ENCODE measurements at places on chromosomes 6 and 20.

DNA sequence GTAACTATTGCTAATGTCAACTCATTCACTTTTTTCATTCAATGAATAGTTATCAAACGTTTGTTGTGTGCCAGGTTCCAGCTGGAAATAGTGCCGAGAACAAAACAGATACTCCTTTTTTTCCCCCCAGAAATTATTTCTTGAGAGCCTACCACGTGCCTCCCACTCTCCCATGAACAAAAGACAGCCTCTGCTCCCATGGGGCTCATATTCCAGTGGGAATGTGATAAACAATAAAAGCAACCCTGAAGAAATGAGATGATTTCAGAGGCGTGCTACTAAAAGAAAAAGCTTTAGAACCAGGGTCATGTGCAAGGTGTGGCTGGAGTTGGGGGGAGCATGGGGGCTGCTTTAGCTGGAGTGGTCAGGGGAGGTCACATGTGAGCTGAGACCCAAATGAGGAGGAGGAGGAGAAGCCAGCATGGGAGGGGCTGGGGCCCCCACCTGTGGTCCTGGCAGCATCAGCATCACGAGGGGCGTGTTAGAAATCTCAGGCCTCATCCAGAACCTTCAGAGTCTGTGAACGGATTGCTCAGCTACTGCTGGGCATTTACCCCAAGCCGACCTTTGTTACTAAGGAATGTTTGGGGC is 157.4 kb downstream of the EYA2 start:
- DNase-seq = no peak

- DNase-seq = no peak
Measured at GRCh38 chr6:119845161-119845560, 495.6 kb upstream of the MAN1A1 start.

GRCh38 chr20:2729251-2729713 is 36.7 kb downstream of the EBF4 start:
- DNase-seq = peak; percentile 24

DNA sequence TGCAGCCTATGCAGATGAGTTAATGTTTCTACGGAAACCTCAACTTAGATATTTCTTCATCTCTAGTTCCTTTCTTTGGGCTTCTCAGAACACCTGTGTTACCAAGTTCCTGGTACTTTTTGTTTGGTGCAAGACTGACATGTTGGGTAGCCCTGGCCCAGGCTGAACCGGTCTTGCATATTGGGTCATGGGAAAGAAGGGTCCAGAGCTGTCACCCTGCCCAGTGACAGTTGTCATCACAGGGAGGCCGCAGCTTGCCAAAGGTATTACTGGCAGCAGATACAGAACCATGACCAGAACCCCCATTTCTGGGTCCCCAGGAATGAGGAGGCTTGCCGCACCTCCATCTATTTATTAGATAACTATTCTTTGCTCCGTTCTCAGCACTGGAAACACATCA is 40.2 kb downstream of the PDYN start:
- DNase-seq = peak; percentile 18

Data from NAMALWA (cell line).